ENCODE measurements at places on chromosomes 6 and 20.

GRCh38 chr6:155954149-155954548 is 498.5 kb upstream of the NOX3 start:
- DNase-seq = no peak

- no peak for DNase-seq
Measured at GRCh38 chr6:44451803-44452695, 64.5 kb downstream of the CDC5L start.

DNA sequence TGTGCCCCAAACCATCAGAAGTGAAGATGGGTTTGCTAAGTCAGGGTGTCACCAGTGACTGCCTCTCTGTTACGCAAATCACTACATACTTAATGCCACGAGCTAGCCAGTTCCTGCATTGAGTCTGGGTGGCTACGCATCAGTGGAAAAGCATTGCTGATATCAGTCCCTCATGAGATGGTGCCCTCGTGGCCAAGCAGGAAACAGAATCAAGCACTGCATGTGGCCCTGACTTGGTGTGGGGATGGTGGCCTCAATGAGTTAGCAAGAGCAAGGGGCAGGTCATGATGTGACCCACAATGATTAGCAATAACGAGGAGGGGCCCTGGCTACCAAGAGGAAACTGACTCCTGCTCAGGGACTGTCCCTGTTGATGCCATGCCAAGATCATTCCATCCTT is 51.6 kb upstream of the FNDC1 start:
- DNase-seq = no peak

GRCh38 chr6:6515691-6516607 is 72.6 kb upstream of the LY86 start:
- DNase-seq = no peak
